ENCODE measurements at places on chromosomes 16 and 17.

GRCh38 chr17:732902-733720, 715 bp downstream of the TLCD3A start:
- DNase-seq = peak; percentile 37

GRCh38 chr16:55700961-55701360, 45.2 kb downstream of the SLC6A2 start:
- no peak for DNase-seq

- DNase-seq = no peak
Observed at GRCh38 chr16:28308794-28309584, 16.7 kb downstream of the SBK1 start.

- DNase-seq = no peak
Observed at GRCh38 chr17:16969931-16970906, 1.7 kb downstream of the TNFRSF13B start.

GRCh38 chr17:77107506-77108433, 33.0 kb upstream of the SEC14L1 start:
- no peak for DNase-seq

- no peak for DNase-seq
Observed at GRCh38 chr16:75774197-75774596, 47.9 kb upstream of the CPHXL start.

DNA sequence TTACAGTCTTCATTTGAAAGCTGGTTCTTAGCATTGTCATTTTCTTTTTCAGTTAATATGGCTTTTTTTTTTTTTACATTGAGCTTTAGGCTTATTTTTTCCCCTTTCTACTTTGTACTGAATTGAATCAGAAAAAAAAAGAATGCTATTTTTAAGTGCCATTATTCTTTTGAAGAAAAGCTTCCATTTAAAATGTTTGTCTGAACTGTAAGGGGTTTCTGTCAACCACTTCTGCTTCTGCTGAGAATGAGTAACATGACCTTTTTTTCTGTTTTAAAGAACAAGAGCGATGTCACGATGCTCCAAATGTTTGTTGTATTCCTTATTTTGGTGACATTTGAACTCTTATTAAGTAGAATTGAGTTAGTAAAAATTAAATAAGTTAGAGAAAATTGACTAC, 50.0 kb downstream of the MRTFB start:
- no peak for DNase-seq

- DNase-seq = no peak
Observed at GRCh38 chr17:47604598-47604927, 45.2 kb upstream of the KPNB1 start.

GRCh38 chr17:72714357-72714966, 378.0 kb downstream of the SLC39A11 start:
- no peak for DNase-seq

DNA sequence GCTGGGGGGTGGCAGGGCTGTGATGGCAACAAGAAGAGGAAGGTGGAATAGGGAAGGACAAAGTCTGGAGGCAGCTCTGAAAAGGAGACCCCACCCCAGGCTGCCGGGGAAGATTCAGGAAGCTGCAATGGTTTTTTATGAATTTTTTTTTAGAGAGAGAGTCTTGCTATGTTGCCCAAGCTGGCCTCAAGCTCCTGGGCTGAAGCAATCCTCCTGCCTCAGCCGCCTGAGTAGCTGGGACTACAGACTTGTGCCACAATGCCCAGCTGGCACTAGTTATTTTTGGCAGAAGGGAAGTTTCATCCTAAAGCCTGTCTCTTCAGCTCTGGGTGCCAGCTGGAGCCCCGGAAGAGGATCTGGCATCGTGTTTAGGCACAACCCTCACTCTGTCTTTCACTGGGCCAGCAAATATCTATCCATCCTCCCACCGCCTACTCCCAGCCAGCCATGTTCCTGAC, 1.3 kb upstream of the CES3 start:
- DNase-seq = no peak

DNA sequence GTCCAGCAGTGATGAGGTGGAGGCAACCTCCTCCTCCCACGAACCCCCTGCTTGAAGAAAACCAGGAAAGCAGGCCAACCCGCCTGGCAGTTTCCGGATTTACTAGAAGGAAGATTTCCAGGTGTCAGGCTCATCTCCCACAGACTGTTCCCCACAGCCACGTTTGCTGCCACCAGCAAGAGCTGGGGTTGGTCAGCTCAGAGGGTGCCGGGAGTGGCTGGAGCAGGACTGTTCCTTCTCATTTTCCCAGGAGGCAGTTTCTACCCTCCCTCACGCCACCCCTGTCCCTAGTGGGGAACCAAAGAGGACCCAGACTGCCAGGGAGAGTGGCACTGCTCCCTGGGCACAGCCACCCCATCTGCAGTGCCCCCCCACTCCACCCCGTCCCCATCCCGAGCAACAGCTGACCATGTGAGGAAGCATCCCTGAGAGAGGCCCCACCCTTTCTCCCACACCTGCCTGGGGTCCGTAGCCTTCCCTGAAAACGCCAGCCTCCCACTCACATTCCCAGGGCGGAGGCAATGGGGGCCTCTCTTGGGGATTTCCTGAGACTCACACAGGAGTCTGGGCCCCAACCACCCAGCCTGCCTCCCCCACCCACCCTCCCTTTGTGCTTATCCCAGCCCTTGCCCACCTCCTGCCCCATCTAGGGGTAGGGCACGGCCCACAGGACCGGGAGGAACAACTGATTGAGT, 5.9 kb downstream of the KRT17 start:
- DNase-seq = no peak

GRCh38 chr16:77169650-77170236, 21.2 kb upstream of the MON1B start:
- DNase-seq = peak; percentile 35

DNA sequence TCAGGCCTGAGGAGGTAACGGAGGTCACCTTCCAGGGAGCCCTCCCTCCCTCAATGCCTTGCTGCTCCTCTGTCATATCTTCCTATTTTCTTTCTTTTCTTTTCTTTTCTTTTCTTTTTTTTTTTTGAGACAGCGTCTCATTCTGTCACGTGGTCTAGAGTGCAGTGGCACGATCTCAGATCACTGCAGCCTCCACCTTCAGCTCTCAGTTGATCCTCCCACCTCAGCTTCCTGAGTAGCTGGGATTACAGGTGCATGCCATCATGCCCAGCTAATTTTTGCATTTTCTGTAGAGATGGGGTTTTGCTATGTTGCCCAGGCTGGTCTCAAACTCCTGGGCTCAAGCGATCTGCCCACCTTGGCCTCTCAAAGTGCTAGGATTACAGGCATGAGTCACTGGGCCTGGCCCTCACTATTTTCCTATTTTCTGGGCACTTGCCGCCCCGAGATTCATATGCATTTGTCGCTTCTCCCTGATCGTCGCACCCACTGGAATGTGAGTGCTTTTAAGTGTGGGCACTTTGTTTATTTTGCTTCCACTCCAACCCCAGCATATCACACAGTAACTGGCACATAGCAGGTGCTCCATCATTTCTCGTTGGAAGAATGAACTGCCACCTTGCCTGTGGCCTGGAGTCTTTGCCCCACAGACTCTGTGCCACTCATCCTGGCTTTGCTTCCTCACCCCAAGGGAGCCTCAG, 31.7 kb downstream of the CPNE2 start:
- DNase-seq = no peak

- peak; percentile 31 for DNase-seq
Observed at GRCh38 chr17:16406742-16407674, 8.4 kb upstream of the TRPV2 start.

GRCh38 chr17:4665027-4665426, 23.5 kb upstream of the ALOX15 start:
- DNase-seq = no peak

- no peak for DNase-seq
Observed at GRCh38 chr17:34113089-34113488, 142.0 kb upstream of the CCL2 start.

DNA sequence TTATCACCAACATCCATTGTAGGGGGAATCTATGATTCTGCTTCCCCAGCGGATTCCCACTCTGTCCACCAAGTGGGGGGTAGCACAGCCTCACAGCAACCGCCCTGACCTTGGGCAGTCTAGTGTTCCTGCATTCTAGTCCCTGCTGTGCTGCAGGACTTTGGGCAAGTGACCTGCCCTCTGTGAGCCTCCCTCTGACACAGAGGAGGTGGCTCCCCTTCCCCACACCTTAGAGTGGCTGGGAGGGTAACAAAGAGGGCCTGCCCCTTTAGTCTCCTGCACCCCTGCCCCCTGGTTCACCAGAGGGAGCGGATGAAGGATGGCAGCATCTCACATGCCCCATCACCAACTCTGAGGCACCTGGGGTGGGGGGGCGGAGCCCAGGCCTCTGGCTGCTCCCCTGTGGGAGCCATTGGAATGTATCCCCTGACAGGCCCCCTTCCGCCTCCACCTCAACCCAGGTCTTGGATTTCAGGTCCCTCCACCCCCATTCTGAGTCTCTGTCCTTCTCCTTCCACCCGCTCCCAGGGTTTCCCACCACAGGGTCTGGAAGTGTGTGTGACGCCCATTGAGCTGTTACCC, 10.1 kb downstream of the GAS2L2 start:
- DNase-seq = no peak

- peak; percentile 44 for DNase-seq
Observed at GRCh38 chr16:66474750-66475199, 47.7 kb downstream of the BEAN1 start.

- no peak for DNase-seq
Observed at GRCh38 chr17:49197346-49197998, 12.9 kb downstream of the GNGT2 start.

DNA sequence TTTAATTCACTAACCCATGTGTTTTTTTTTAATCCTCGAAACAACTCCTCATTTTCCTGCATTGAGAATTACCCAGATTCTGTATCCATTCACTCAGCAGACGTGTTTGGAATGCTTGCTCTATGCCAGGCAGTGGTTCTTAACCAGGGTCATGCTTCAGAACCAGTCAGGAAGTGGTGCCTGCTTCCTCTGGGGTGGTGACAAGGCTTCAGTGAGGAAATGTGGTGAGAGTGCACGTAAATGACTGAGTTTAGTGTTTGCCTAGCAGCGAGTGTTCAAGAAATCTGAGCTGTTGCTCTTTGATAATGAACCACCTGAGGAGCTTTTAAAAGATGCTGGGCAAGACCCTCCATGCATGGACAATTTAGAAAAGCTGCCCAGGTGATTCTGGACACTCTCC, 9.9 kb downstream of the ZFP90 start:
- DNase-seq = no peak

- no peak for DNase-seq
Observed at GRCh38 chr17:15377616-15378015, 36.2 kb upstream of the TEKT3 start.

DNA sequence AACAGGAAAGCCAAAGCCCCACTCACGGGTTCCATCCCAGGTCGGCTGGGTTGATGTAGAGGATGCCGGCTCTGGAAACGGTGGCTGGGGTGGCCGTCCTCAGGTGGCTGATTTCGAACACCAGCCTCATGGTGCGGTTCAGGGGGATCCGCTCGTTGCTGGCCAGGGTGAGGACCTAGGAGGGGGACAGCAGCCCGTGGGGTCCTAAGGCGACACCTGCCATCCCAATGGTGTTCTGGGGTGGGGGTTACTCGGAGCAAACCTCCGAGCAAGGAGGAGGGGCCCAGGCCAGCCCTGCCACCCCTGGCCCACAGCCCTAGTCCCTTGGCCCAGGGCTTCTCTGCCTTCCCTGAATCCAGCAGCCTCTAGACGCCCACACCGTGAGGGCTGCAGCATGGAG, 86.5 kb downstream of the DNAH17 start:
- DNase-seq = no peak

DNA sequence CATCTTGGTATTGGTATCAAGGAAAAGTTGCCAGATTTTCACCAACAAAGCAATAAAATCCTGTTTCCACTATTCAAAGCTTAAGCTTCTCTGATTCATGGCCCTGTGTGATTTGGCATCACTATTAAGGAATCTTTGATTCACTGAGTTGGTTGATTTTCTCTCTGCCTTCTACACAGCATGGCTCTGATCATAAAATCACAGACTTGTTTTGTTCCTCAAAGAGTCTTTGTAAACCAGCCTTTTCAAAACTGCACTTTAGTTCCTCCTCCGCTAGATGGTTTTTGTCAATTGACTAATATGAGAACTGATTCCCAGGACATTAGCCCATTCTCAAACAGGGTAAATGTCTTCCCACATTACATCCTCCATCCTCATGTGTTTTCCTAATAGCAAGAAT, 197.6 kb downstream of the DNAH9 start:
- DNase-seq = no peak

DNA sequence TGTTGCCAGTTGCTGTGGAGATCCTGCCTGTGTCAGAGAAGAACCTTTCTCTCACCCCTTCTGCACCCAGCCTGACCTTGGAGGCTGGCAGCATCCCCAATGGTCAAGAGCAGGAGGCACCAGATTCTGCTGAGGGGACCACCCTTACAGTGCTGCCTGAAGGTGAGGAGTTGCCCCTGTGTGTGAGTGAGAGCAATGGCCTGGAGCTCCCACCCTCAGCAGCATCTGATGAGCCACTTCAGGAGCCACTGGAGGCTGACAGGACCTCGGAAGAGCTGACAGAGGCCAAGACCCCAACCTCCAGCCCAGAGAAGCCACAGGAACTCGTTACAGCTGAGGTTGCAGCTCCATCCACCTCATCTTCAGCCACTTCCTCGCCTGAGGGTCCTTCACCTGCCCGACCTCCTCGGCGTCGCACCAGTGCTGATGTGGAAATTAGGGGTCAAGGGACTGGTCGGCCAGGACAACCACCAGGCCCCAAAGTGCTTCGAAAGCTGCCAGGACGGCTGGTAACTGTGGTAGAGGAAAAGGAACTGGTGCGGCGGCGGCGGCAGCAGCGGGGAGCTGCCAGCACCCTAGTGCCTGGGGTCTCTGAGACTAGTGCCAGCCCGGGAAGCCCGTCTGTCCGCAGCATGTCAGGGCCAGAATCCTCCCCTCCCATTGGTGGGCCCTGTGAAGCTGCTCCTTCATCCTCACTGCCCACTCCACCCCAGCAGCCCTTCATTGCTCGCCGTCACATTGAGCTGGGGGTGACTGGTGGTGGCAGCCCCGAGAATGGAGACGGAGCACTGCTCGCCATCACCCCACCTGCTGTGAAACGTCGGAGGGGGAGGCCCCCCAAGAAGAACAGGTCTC, 10.2 kb upstream of the PHKG2 start:
- DNase-seq = no peak

DNA sequence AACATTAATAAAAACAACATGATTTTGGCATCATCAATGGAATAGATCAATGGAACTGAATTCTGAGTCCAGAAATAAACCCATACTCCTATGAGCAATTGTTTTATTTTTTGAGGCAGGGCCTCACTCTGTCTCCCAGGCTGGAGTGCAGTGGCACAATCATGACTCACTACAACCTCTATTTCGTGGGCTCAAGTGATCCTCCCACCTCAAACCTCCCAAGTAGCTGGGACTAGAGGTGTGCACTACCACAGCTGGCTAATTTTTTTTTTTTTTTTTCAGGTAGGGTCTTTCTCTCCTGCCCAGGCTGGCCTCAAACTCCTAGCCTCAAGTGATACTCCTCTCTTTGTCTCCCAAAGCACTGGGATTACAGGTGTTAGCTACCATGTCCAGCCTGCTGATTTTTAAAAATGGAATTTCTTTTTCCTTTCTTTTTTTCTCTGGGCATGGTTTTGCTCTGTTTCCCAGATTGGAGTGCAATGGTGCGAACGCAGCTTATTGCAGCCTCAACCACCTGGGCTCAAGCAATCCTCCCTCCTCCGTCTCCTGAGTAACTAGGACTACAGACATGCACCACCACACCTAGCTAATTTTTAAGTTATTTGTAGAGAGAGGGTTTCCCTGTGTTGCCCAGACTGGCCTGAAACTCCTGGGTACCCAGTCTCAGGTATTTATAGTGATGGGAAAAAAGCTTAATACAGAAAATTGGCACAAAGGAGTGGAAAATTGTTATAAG, 7.3 kb upstream of the PRDM7 start:
- no peak for DNase-seq

Data from GM19239 (cell line).